ENCODE measurements at places on chromosomes 1 and 21.

DNA sequence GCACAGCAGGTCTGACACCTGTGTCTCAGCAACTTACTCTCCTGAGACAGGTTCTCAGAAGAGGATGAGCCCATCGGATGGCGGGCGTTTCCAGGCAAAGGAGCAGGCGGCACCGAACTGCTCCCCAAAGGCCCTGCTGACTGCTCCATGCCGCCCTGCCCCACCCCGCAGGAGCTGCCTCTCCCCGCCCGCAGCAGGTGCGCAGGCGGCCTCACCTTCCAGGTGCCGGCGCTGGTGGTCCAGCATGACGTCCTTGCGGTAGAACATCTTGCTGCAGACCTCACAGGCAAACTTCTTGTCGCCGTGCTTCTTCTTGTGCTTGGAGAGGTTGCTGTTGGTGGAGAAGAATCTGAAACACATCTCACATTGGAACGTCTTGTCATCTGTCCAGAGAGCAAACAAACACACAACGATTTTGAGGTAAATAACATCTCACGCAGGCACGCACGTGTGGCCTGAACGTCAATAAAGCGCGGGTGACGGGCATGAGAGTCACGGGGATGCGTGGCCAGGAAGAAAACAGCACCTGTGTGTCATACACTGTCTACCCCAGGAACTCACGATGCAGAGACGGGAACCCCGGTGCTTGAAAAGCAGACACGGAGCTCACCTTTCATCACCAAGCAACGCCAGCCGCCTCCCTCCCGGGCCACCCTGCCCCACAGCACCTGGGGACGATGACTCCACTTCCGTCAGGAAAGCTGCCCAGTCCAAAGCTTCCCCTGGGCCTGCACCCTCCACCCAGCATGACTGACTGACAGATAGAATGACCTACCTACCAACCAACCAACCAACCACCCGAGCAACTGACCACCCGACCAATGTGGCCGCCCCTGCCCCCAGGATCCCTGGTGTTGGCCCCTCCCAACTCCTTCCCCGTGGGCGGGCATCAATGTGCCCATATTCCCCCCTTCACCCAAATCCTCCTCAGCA lies 50.9 kb downstream of the PRDM15 start:
- DNase-seq = no peak

GRCh38 chr1:172761581-172762486 lies 102.9 kb downstream of the FASLG start:
- DNase-seq = peak; percentile 60

- peak; percentile 24 for DNase-seq
Observed at GRCh38 chr1:92822879-92823278, 9.0 kb upstream of the RPL5 start.

DNA sequence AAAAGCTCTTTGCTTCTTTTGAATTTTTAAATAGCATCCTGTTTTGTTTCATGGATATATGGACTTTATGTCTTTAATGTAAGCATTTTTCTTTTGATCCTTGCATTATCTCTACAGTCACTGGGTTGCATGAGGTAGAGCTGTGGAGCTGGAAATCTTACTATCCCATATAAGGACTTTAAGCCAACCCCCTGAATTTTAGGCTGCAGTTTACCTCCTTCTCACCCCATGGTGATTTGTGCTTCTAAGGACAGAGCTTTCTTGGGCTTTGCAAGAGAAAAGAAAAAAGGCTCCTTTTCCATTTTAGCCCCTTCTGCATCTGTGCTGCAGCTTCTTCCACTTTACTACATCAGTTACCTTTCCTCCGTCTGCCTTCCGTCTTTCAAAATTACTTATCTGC lies 373.8 kb downstream of the HHAT start:
- no peak for DNase-seq

- DNase-seq = no peak
Observed at GRCh38 chr1:211893260-211893659, 62.7 kb upstream of the LPGAT1 start.

- peak; percentile 20 for DNase-seq
Observed at GRCh38 chr1:3483801-3484444, 29.5 kb downstream of the ARHGEF16 start.

GRCh38 chr1:66563094-66563800 lies 29.3 kb downstream of the SGIP1 start:
- peak; percentile 95 for DNase-seq

DNA sequence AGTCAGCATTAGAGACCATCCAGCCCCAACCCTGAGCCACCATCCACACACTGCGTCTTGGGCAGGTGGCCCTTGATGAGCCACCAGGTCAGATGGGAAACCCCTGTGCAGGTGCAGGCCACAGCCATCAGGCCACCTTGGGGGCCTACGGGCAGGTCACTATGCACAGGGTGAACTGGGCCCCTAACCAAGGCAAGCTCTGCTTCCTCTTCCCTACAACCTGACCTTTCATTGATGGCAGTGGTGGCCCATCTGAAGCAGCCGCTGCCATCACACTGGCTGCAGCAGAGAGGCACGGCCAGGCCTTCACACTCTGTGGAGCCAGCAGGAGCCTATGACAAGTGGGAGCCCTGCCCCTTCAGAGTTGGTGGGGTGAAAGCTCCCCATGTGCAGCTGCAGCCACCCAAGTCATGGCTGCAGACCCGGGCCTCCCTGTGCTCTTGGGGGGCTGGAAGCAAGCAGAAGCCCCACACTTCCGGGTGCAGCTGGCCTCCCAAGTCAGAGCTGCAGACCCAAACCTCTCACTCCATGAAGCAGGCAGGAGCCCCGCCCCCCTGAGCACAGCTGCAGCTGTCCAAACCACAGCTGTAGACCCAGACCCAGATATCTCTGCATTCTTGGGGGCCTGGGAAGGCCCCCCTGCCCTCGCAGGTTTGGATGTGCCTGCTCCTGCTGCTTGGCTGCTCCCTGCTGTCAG lies 681.5 kb downstream of the MATN1 start:
- DNase-seq = no peak

- peak; percentile 49 for DNase-seq
Observed at GRCh38 chr1:21956720-21957552, 19.8 kb upstream of the HSPG2 start.

DNA sequence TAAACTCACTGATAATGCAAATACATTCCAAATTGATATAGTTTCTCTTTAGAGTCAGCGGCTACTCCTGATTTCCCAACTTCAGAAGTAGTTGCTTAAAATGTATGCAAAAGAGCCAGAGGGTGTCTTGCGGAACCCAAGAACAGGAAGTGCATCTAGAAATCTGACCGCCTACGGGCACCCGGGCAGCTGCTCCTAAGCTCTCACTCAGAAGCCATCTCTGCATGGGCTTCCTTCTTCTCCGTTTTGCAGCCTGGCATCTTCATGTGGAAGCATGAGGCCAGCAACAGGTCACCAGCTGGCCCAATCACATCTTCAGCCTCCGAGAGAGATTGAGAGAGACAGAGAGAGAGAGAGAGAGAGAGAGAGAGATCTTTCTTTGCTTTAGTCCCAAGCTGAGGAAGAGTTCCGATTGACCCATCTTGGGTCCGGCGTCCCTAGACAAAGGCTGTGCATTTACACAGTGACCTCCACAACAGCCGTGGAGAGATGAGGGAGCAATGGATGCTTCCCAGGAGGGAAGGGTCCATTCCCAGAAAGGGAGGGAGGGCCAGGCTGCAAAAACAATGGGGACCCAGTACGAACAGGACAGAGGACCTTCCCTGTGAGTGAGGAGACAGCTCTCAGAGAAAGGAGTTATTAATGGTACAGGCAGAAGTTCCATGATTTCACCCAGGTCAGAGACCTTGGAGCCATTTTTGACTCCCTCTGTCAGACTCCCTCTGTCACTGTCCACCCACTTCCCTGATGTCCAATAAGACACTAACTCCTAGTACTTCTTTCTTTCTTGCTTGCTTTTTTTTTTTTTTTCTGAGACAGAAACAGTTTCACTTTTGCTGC lies 28.2 kb upstream of the SLC30A1 start:
- no peak for DNase-seq
